Left renal cortex interstitium (tissue), 4 donors: ENCODE measurements at places on chromosomes 7 and 10.

DNA sequence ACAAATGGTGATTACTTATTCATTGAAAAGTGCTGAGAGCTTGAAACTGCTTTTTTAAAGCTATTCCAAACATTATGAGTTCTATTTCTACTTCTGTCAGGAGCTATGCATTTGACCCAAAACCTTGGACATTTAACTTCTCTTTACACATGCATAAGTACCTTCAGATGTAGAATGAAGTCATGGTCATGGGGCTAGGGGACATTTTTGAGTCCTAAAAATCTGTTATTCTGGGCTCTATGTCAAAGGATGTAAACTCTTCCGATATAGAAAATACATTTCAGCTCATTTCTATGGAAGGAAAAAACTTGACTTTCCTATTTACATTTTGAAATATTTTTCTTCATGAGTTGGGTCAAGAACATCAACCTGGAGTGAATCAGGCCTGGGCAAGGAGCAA is 179.5 kb upstream of the CXCL12 start:
- DNase-seq = no peak

DNA sequence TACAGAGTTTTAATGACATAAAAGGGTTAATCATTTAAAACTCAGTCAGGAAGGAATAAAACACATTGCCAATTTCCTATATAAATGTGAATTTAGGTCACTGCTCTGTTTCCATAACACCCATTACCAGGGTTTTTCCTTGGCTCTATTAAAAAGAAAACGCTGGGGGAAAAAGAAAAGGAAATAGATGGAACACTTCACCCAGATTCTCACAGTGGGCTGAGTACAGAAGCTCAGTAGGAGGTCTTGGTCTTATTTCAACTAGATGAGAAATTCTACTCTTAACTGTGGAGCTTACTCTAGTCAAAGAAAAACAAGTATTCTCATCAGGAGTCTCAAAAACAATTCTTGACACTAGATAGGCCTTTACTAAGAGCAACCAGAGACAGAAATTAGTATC is 36.5 kb downstream of the GLUD1 start:
- no peak for DNase-seq

- no peak for DNase-seq
Observed at GRCh38 chr10:100303724-100304319, 17.3 kb upstream of the BLOC1S2 start.

- no peak for DNase-seq
Observed at GRCh38 chr7:148698007-148698396, 701 bp upstream of the CUL1 start.

DNA sequence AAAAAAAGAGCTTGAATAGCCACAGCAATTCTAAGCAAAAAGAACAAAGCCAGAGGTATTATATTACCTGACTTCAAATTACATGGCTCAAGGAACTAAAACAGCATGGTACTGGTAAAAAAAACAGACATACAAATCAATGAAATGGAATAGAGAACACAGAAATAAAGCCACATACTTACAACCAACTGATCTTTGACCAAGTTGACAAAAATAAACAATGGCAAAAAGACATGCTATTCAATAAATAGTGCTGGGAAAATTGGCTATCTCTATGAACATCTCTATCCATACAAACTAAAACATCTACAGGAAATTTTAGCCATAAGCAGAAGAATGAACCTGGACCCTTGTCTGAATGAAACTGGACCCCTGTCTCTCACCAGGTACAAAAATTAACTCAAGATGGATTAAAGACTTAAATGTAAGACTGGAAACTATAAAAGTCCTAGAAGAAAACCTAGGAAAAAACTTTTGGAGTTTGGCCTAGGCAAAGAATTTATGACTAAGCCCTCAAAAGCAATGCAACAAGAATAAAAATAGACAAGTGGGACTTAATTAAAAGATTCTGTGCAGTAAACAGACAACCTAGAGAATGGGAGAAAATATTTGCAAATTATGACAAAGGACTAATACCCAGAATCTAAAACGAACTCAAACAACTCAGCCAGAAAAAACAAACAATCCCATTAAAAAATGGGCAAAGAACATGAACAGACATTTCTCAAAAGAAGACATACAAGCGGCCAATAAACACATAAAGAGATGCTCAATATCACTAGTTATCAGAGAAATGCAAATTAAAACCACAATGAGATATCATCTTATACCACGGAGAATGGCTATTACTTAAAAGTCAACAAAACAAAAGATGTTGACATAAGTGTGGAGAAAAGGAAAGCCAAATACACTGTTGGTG is 72.8 kb upstream of the DDC start:
- DNase-seq = no peak

GRCh38 chr7:24025094-24025493 is 258.9 kb upstream of the NPY start:
- no peak for DNase-seq
